Transverse colon (tissue), 4 donors: ENCODE measurements at places on chromosomes 2 and 18. TPM values are rescaled to one million over a fixed set of nuclear protein-coding genes. Genes with fewer than 3 reads are reported as not detected.

Gene TMEM169
- total RNA-seq = 6.4 TPM

Gene CHRND
- not detected for total RNA-seq

Gene CCDC85A
- 1.1 TPM for total RNA-seq

Gene CERKL
- not detected for total RNA-seq

Gene STPG4
- 0.64 TPM for total RNA-seq

Gene POTEC
- total RNA-seq = not detected

Gene MYOM1
- 6.0 TPM for total RNA-seq

Gene DSG1
- not detected for total RNA-seq

Gene CHMP1B
- 69.9 TPM for total RNA-seq

- DNase-seq = no peak
Measured at GRCh38 chr2:183123959-183124221, 353 bp upstream of the NUP35 start.

DNA sequence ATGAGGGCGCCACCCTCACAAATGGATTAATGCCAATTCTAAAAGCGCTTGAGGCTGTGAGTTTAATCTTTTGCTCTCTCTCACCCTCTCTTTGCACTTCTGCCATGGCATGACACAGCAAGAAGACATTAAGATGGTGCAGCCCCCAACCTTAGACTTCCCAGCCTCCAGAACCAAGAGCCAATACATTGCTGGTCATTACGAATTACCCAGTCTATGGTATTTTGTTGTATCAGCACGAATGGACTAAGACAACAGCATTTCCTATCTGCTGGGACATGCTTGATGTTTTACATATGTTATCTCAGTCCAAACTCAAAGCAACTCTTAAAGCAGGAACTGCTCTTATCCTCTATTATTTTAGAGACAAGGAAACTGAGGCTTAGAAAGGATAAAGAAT is 222.9 kb downstream of the STK39 start:
- DNase-seq = no peak

GRCh38 chr18:46158499-46158898 is 54.3 kb downstream of the HAUS1 start:
- no peak for DNase-seq

GRCh38 chr2:181516992-181517391 is 59.8 kb downstream of the ITGA4 start:
- DNase-seq = no peak

DNA sequence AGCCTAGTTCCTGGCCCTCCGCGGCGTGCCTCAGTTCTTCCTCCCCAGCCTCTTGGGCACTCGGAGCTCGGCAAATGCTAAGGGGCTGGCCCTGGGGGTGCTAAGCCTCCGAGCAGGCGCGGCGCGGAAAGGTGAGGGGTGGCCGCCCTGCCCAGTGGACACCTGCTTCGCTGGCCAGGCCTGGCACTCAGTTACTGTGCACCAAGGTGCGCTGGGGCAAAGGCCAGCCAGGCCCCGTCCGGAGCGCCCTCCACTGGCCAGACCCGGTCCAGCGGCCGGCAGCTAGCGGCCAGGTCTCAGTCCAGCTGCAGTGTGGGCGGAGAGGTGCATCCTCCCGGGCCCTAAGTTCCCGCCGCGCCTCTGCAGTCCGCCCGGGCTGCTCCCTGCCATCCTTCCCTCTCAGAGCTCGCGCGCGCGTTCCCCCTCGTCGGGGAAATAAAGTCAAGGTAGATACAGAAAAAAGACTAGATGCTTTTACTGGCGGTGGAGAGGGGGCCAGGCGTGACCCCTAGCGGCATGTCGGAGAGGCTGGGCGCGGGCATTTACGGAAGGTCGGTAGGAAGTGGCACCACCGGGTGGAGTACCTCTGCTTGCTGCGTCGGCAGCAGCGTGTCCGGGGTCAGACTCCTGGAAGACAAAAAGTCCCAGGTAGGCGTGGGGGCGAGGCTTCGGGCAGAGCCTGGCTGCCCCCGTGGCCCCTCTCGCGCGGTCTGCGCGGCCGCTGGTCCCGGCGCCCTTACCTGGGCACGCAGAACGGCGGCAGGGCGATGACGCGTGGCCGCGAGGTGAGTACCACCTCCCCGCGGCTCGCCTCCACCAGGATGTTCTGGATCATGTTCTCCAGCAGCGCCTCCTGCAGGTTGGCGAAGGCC is 9.4 kb upstream of the CRYBA2 start:
- DNase-seq = peak; percentile 87

- no peak for DNase-seq
Measured at GRCh38 chr2:33077844-33078243, 131.1 kb downstream of the LTBP1 start.

- no peak for DNase-seq
Measured at GRCh38 chr18:48609820-48610815, 71.3 kb downstream of the CTIF start.

- peak; percentile 9 for DNase-seq
Measured at GRCh38 chr18:5197032-5197434, at the start of gene AKAIN1. Gene AKAIN1 (minus strand): TSS chr18:5197257. CDS start chr18:5197053, 204 bp downstream.

DNA sequence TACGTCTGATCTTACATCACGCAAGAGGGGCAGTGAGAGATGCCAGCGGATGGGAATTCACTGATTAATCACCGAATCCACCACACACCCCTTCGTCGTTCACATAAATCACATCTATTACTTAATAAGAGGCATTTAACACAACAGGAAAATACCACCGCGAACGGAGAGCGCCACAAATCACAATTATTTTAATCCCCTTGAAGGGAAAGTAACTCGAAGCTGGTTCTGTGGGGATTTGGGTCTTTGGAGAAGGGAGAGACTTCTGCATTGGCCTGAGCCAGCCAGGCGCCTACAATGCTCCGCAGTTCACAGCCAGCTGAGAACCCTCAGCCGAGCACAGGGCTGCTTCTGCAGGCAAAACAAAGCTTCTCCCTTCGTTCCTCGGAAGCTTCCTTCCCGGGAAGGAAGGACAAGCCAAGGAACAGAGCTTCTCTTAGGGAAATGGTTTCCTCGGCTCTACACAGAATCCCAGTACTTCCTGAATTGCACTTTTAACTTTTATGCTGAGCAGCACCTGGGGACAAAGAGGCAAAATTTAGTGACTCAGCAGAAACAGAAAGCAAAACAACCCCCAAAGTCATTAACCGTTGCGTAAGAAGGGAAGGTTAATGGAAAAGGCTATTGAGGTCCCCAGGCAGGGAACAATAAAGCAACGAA is at the start of gene LRP1B:
Gene LRP1B (minus strand): TSS at position 7 of the 660 bp plus-strand sequence. CDS start 287 bp downstream, outside the sequence.
- no peak for DNase-seq

DNA sequence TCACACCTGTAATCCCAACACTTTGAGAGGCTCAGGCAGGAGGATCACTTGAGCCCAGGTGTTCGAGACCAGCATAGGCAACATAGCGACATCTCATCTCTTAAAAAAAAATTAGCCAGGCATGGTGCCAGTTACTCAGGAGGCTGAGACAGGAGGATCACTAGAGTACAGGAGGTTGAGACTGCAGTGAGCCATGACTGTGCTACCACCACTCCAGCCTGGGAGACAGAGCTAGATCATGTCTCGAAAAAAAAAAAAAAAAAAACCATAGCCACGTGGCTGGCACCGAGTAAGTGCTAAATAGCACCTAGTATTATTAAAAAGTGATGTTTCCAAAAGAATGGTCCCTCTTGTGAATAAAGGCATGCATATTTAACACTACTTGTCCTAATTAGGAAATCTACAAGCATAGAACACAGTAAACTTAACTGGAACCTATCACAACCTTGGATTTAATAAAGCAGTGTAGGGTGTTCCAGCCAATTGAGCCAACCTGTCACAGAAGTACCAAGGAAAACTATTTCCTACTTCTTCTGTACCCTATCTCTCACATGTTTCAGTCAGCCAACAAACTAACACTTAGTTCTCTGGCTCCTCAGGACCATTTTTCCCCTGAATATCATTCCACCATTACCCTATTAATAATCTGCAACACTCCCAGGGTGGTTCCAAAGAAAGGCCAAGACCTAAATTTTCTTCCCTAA is 8.8 kb downstream of the RAB1A start:
- no peak for DNase-seq

GRCh38 chr2:27494284-27494943 is 586 bp downstream of the FNDC4 start:
- peak; percentile 32 for DNase-seq

- no peak for DNase-seq
Measured at GRCh38 chr2:61493523-61493942, 22.6 kb upstream of the USP34 start.

GRCh38 chr18:916562-916961 is 11.9 kb downstream of the ADCYAP1 start:
- DNase-seq = no peak

DNA sequence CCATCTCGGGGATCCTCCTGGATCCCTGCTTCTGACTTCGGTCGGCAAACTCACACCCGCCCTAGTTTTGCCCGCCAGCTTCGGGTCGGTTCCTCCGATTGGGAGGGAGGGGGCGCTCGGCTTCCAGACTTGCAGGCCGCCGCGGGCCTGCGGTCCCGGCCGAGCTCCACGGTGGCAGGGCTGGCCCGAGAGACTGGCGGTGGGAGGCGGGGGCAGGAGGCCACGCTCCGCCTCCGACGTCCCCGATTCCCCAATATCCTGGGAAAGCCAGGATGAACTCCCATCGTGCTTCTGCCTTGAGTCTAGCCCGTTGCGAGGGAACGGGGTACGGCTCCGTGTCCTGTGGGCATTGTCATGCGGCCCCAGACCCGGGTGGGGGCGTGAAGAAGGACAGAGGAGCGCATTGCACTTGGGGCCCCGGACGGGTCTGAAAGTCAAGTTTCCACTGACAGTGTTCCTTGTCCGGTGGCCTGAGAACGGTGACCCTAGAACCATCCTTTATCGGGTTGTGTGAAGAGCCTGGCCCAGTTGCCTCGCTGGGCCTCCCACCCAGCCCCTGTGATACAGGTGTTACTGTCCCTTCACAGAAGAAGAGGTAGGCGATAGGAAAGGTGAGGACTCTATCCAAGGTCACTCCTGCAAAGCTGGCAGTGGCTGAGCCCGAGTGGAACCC is 2.4 kb upstream of the INHBB start:
- peak; percentile 66 for DNase-seq

DNA sequence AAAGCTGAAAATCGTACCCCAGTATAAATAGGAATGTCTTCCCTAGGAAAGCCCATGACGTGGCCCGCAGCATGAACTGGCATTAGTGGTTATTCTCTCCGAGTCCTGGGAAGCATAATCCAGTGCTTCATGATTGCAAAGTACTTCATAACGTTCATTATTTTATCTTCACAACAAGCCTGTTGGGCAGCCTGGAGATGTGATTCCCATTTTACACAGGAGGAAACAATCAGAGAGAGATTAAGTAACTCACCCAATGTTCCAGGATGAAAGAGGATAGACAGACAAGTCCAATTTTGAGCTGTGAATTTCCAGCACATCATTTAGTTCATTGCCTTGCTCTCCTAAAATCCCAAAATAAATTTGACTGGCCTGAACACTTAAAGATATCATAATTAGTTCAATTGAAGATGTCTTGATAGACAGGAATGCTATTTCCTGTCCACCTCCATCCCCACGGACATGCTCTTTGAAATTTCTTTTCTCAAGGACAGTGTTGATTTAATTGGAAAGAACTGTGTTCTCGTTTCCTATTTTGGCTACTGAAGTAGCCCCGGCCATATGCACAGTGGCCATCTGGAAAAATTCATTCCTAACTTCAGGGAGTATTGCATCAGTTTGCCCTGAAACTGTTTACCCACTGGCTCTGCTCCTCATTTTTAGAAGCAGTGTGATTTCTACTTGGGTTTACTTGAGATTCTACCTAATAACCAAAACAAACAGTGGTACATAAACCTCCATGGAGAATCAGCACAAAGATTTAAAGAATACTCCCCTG is 93.9 kb downstream of the VWC2L start:
- no peak for DNase-seq

DNA sequence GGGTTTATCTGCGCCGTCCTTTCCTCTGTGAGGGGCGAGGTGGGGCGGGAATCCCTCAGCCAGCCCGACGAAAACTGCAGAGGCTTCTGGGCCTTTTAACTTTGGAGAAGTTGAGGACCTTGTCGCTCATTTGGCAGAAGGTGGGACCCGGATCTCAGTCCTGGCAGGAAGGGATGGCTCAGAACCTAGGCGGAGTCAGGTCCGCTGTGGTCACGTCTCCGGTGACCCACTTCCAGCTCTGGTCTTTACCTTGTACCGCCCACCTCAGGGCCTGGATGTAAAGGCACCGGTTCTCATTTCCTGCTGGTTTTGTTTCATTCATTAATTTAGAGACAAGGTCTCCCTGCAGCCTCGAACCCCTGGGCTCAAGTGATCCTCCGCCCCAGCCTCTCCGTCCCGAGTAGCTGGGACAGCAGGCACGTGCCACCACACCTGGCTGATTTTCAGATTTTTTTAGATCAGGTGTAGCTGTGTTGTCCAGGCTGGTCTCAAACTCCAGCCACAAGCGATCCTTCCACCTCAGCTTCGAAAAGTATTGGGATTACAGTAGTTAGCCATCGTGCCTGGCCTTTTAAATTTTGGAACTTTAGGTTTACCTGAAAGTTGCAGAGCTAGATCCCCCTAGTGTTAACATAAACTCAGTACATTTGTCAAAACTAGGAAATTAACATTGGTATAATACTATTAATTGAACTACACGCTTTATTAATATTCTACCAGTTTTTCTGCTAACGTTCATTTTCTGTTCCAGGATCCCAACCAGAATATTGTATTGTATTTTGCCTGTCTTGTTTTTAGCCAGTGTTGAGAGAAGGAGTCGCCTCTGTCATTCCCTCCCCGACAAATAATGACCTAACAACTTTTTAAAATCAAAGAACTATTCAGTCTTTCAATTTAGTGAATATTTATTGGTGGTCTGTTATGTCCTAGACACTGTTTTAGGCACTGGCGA is 852 bp downstream of the POLI start:
- DNase-seq = peak; percentile 66

GRCh38 chr2:220175967-220176366 is 548.5 kb downstream of the SLC4A3 start:
- no peak for DNase-seq

- peak; percentile 27 for DNase-seq
Measured at GRCh38 chr18:58491113-58491696, 137.7 kb downstream of the ALPK2 start.

- DNase-seq = no peak
Measured at GRCh38 chr18:53944721-53945120, 279.7 kb downstream of the MBD2 start.

- no peak for DNase-seq
Measured at GRCh38 chr2:84972932-84973331, 2.0 kb downstream of the KCMF1 start.

GRCh38 chr2:232292395-232293154 is 86.0 kb upstream of the ALPP start:
- peak; percentile 75 for DNase-seq
